Bronchial epithelial cell (primary cell): ENCODE measurements at places on chromosomes 5 and 9. TPM values are rescaled to one million over a fixed set of nuclear protein-coding genes. Genes with fewer than 3 reads are reported as not detected.

CTXN3 gene
- not detected in 2 replicates for total RNA-seq

ECM2 gene
- 0.26 and 0.90 TPM in 2 replicates for total RNA-seq

IRX4 gene
- under 0.01 and 1.1 TPM in 2 replicates for total RNA-seq

PSD2 gene
- total RNA-seq: under 0.01 TPM in 1 of 2 replicates, not detected in the other

SLC22A5 gene
- total RNA-seq: 7.1 and 9.6 TPM in 2 replicates

PTTG1 gene
- total RNA-seq: 36.9 and 44.4 TPM in 2 replicates

CXCL14 gene
- total RNA-seq: 0.26 and 1.3 TPM in 2 replicates

RNF180 gene
- total RNA-seq: 3.6 and 4.5 TPM in 2 replicates

DNA sequence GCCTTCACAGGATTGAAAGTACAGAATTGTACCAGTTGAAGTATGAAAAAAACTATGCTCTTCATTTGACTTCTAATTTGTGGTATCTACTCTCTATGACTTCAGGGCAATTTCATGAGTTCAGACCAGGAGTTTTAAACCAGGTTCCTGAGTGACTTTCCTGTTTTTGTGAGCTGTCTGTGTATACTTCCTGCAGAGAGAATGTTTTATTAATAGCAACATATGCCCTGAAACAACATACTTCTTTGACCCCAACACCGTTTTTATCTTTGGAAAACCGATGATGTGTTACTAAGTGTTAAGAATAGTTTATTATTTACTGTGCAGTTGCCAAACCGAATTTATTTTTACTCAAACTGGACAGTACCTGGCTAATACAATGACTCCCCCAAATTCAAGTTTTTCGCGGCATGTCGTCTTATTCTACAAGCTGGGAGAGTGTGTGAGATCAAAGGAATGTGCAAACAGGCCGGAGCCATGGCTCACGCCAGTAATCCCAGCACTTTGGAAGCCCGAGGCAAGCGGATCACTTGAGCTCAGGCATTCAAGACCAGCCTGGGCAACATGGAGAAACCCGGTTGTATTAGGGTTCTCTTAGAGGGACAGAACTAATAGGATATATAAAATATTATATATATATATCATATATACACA lies 58.7 kb upstream of the ERBIN start:
- DNase-seq: no peak

GRCh38 chr5:178477802-178478201 lies 112.4 kb downstream of the COL23A1 start:
- no peak for DNase-seq

DNA sequence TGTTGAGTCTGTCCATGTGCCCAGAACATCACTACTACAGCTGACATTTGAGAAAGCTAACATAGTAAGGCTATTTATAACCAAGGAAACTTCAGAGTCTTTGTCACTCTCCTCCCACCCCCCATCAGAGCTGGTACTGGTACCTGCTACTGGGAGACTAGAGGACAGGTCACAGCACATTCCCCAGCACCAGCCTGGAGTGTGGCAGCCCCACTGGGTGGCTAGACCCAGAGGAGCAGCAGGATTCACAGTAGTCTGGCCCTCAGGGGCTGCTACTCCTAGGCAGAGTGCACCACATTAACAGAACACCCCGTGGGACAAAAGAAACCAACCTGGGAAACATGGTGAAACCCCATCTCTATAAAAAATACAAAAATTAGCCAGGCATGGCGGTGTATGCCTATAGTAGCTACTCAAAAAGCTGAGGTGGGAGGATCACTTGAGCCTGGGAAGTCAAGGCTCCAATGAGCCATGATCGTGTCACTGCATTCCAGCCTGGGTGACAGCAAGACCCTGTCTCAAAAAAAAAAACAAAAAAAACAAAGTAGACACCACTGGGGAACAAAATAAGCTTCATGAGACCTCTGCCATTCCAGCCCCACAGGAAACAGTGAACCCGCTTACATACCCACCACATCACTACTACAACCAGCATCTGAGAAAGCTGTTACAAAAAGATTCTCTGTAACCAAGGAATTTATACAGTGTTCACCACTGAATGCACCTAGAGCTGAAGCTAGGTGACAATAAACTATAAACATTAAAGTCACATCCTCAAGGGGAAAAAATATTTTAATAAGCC lies 26.3 kb upstream of the PTGER4 start:
- no peak for DNase-seq

DNA sequence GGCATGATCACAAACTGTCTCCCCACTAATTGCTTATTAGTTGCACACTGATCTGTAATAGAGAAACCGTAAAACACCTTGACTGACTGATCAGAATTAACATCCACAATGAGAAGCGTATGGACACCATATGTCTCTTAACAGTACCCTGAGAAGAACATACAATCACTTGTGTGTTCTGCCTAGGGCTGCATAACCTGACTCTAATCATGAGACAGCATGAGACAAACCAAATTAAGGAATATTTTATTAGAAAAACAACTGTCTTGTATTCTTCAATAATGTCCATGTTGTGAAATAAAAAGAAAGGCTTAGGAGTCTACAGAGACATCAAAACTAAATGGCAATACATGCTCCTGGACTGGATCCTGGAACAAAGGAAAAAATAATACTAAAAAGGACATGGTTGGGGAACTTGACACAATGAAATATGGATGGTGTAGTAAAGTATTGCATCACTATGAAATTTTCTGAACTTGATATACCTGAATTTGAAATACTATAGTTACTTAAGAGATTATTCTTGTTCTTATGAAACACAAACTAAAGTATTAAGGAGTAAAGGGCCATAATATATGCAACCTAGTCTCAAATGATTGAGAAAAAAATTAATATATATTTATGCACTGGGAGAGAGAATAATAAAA lies 162.1 kb downstream of the CWC27 start:
- DNase-seq: no peak

DNA sequence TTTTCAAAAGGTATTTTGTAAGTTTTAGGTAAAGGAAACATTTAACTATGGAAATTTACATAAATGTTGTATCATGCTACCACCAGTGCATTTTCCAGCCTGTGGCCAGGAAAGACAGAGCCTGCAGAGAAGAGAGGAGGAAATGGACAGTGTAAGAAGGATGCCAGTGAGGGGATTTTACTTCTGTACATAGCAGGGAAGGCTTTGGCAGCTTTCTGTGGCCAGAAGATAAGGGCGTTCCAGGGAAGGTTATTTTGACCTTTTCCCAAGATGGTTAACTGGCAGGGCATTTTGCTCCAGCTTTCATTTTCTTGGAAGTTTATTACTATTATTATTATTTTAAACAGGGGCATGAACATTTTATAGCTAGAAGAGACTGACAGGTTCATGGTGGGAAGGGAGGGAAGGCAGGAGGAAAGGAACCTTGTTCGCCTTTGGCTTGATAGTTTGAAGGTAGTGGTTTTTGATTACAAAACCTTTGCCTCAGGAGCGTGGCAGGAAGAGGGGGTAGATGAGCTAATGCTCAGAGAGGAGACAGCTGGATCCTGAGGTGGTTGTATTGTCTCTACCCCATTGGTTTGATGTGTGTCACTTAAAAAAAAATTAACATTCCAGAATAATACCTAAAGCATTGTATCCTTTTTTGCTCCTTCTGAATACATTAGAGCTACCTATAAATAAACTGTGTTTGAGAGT lies 4.1 kb downstream of the ISOC1 start:
- DNase-seq: no peak

DNA sequence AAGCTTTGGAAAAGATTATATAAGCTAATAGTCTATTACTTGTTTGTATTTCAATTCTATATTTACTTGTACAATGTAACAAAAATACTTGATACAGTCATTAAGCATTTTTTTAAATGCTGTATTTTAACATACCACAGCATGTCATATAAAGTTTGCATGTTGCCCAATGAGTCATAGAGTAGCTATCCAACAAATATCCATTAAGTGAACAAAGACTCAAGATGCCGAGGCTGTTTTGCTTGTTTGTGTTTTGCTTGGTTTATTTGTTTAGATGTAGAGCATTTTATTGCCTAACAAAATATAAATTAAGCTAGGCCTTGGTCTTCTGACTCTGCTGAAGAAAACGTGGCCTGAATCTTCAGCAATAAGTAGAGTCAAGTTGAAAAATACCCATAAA lies 1584.3 kb upstream of the NUDT12 start:
- DNase-seq: peak; percentile 11

DNA sequence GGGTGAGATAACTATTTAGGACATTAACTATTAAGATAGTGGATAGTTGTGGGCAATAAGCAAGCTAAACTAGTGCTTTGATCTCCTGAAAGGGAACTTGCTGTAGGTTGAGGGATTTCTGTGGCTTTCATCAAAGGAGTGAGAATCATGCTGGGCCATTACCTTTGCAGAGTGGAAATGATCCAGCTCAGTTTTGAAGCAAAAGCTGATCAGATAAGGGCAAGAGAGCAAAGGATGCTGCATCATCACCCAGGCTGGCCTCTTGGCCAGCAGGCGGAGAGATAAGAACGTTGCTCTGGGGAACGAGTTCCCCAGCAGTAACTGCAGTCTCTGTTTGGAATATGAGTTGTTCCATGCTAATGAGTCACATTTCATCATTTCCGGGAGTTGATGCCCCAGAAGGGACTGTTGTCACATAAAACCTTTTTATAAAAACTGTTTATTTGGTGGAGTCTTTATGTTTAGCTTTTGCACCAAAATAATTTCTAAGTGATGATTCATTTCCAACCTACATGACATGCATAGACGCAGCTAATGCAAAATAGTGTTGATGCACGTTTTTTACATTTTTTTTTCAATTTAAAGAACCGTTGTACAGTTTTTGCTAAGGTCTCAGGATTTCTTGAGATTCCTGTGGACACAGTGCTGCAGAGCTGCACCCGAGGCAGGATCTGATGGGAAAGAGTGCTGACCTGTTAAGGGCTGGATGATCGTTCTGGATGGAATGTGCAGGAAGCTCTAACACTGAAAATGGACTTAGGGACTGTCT lies 99.3 kb downstream of the ACTBL2 start:
- peak; percentile 91 for DNase-seq

GRCh38 chr5:139878093-139878492 lies 82.5 kb downstream of the PSD2 start:
- no peak for DNase-seq

DNA sequence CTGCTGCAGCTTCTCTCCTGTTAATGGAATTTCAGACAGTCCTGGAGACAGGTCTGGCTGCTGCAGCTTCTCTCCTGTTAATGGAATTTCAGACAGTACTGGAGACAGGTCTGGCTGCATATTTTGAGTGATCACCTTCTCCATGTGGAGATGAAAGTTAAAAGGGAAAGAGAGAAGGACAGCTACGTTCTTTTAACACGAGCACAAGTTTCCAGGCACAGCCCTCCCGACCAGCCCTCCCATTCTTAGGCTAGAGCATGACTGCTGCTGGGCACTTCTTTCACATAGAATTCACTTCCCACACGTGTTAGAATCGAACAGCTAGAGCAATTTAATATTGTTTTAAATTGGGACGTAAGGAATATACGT lies 133.3 kb upstream of the DMRT1 start:
- peak; percentile 29 for DNase-seq

GRCh38 chr5:57432876-57433275 lies 49.7 kb downstream of the ACTBL2 start:
- peak; percentile 35 for DNase-seq

DNA sequence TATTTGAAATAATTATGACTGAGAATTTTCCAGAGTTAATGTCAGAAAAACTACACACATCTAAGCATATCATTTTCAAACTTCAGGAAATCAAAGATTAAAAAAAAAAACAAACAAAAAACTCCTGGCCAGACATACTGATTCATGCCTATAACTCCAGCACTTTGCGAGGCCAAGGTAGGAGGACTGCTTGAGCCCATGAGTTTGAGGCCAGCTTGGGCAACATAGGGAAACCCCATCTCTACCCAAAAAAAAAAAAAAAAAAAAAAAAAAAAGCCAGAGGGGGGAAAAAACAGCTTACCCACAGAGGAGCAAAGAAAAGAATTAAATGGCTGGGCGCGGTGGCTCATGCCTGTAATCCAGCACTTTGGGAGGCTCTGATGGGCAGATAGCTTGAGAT lies 22.4 kb downstream of the EFCAB9 start:
- DNase-seq: no peak

DNA sequence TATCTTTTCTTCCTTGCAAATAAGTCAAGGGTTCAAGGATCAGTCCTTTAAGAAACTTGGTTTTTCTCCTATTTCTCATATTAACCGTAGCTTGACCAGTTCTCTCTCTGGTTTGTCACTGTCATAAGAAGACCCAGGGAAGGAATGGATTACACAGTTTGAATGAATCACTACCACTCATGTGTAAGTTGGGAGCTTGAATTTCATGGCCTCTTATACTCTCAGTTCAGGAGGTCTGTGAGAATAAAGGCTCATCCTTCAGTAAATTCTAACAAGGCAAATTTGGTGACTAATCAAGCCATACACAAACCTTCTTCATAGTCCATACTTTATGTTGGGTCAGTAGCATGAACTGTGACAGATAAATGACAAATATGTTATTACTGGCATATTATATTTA lies 323.1 kb upstream of the ACTBL2 start:
- peak; percentile 15 for DNase-seq

DNA sequence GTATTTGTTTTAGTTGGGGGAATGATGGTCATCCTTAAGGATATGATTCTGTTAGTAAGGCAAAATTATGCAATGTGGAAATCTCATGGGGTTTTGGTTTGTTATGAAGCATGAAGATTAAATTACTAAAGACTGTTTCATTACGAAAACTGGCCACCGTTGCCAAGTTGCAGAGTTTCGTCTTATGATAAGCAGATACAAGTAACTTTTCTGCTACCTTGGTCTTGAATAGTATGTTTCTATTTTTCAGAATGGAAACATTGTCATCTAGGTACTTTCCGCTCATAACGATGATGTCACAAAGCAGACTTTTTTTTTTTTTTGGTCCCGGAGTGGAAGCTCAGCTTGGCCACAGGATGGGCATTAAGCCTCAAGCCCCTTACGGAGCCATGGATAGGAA lies 4.2 kb downstream of the CCNI2 start:
- DNase-seq: peak; percentile 20

DNA sequence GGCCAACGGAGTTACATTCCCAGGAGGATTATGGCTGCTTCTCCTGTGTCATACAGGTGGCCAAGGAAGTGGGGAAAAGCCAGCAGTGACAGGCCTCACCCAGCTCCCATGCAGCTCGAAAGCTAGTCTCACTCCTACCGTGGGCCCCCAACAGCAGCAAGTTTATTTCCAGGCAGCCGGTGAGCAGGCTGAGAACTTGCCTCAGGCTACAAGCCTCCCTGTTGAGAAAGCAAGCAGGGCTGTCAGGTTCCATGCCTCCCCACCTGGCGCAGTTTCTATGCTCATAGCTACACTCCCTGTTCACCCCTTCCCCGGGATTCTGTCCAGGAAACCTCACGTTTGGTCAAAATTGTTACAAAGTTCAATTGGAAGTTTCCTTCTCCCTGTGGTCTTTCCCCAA lies 27.5 kb upstream of the DNAH5 start:
- no peak for DNase-seq
